ENCODE measurements at places on chromosomes 2 and 18.

- DNase-seq, result no peak
Measured at GRCh38 chr2:50606860-50607259, 425.1 kb downstream of the NRXN1 start.

DNA sequence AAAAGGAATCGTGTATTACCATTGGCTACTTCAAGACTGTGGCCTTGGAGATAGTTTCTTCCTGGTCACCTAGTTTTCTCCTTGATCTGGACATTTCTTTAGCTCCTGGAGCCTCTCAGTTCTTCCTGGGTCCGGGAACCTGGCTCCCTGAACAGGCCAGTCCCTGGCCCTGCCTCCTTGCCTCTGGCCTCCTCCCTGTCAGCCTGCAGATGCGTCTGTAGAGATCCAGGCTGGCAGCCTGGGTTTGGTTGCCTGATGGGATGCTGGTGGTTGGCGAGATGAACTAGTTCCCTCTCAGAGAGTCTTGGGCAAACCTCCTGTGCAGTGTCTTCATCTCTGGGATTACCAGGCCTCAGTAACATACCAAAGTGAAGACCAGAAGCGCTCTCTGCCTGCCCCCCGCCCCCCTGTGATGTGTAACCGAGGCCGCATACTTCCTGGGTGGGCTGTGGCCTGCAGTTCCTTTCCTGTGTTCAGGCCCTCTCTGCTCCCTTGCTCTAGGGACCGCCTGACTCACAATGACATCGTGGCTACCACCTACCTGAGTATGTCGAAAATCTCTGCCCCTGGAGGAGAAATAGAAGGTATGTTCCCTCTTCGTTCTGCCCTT is 85.4 kb downstream of the DYSF start:
- no peak for DNase-seq

GRCh38 chr2:215794829-215795546 is 218.4 kb downstream of the MREG start:
- no peak for DNase-seq

- no peak for DNase-seq
Measured at GRCh38 chr18:68478246-68478645, 236.7 kb downstream of the TMX3 start.

- DNase-seq, result no peak
Measured at GRCh38 chr2:120332384-120332783, 13.6 kb upstream of the INHBB start.

DNA sequence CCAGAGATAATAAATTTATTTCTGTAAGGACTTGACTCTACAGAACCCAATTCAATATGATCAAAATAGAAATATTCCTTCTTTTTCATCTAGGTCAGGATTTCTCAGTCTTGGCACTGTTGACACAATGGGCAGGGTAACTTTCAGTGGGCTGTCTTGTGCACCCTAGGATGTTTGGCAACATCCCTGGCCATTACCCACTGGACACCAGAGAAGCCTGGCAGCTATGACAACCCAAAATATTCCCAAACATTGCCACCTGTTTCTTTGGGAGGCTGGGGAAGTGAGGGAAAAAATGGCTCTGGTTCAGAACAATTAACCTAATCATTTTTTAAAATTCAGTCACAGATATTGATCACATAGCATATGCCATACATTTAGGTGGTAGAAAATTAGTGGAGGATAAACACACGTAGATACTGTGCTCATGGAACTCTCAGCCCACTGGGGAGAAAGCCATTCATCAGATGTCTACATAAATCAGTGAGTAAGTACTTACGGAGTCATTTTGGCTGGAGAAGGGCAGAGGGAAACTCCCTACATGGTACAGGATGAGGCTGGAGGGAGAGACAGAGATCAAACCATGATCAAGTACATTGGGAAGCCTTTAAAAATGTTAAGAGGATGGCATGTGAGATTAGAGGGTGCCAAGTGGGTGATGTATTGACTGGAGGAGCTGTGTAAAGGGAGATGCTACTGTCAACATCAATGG is 718 bp upstream of the TNP1 start:
- DNase-seq, result no peak

Data from stimulated activated CD4-positive, alpha-beta T cell treated with anti-CD3 and anti-CD28 coated beads, Interleukin-12 subunit alpha, Interleukin-12 subunit beta, amount 100 ng/mL, for 24 hours (primary cell).